ENCODE measurements at places on chromosomes 16 and 17. TPM values are rescaled to one million over a fixed set of nuclear protein-coding genes. Genes with fewer than 3 reads are reported as not detected.

DNA sequence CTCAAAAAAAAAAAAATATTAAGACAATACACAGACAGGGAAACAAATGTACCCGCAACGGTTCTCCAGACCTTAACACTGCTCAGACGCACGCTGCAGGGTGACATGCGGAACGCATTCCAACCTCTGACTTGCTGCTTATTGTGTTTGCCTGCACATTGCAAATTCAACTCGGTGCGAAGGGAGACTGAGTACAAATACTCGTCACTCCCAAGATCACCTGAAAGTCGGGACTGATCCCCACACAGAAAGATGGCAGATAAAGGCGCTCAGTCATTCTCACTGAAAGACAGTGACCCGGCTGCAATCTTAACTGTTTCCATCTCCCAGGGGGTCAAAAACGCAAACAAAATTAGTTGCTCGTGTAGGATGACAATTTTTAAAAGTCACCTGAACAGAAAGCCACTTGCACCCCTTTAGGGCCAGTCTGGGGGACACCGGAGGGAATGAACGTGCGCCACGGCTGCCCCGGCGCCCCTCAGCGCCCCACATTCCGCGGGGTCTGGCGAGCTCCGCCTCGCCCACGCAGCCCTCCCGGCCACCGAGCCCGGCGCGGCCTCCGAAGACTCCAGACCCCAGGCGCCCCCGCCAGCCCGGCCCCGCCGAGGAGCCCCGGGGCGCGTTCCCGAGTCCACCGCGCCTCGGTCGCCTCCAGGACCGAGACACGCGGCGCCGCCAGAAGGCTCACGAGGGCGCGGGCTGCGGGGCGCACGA lies 589 bp downstream of the CLCN7 start:
- DNase-seq: no peak

The C16orf86 gene
- 1.6 TPM for total RNA-seq

DNA sequence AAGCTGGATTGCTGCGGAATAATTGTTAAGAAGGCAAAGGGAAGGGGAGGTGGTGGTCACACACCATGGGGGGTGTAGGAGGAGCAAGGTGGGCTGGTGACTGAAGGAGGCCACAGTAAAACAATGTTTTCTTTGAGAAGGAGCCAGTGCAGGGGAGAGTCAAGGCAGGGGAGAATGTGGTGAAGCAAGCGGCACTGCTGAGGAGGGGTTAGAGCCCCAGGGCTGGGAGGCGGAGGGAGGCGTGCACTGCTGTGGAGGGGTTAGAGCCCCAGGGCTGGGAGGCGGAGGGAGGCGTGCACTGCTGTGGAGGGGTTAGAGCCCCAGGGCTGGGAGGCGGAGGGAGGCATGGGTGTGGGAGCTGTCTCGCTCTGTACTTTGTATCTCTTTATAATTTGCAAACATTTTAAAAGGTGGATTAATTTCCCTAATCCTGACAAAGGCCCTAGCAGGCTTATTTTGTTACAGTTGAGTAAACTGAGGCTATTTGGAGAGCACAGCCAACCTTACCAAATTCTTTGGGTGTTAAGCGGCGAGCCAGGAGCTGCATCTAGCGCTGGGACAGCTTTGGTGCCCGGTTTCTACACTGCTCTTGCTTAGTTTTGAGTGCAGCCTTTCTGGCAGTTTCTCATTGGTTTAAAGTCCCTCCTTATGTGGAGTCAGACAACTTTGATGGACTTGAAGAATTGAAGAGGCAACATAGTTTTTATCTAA lies 20.9 kb downstream of the RPTOR start:
- no peak for DNase-seq

The RNF227 gene
- 2.8 TPM for total RNA-seq

DNA sequence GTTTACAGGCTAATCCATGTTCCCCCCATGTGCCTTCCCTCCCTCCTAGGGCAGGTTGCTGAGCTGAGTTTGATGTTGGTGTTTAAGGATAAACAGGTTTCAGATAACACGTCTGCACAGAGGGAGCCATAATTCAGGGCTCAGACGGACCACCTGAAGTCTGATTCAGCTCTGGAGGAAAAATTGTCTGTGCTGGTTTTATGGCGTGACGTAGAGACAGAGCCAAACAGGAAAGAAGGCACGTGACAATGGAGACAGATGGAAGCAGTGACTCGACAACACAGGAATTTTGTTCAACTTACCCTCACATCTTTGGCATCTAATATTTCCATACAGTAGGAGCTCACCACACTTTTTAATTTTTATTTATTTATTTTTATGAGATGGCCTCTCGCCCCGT lies 10.7 kb upstream of the USP10 start:
- no peak for DNase-seq

DNA sequence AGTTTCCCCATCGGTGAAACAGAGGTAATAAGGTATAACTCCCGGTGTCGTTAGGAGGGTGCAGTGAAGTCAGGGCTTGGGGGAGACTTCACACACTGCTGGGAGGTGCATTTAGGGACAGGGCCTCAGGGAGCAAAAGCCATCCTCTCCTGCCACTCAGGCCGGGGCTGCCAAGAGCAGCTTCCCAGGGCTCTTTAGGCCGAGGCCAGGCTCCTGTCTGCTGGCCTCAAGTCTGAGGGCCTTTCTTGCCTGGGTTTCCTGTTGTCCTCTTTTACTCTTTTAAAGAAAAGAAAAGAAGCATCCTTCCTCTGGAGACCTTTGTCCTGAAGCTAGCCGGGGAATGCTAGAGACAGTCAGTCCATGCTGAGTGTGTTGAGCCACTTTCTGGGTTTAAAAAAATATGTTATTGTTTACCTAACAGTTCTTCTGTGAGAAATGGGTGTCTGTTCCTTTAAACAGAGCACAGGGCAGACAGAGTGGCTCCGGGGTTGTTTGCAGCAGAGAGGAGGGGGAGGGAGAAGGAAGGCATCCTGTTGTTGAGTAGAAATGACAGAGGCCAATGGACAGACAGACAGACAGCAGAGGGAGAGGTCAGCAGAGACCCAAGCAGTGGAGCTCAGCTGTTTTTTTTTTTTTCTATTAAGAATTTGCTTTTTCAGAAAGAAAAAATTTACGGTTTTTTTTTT lies 79.1 kb downstream of the C17orf67 start:
- DNase-seq: no peak

GRCh38 chr17:72501404-72502370 lies 380.9 kb downstream of the SOX9 start:
- no peak for DNase-seq

The LITAFD gene
- not detected for total RNA-seq

The HBZ gene
- total RNA-seq: not detected

The TPSG1 gene
- not detected for total RNA-seq

DNA sequence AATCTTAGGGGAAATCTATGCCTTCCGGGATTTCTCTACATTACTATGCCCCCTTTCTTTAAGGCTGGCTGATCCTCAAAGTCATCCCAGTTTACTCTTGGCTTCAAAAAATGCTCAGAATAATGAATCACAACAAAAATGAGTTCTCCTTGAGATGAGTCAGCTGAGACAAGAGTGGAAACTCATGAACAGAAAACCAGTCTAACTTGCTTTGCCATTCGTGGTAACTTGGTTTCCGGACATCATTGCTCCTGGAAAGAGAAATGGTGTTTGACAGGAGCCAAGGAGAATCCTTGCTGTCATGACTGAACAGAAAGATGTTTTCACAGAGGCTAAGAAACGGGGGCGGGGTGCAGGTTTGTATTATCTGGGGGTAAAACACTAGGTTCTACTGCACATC lies 435.6 kb upstream of the DYNLRB2 start:
- DNase-seq: no peak

DNA sequence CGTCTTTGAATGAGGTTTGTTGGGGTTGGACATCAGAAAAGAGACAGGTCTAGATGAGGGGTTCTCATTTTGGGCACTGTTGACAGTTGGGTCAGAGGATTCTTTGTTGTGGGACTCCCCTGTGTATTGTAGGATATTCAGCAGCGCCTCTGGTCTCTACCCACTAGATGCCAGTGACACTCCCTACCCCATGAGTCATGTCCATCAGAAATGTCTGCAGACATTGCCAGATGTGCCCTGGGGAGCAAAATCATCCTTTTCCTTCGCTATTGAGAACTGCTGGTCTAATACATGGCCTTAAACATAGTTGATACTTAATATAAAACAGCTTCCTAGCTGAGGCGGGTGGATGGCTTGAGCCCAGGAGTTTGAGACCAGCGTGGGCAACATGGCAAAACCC lies 3.1 kb downstream of the ABAT start:
- DNase-seq: no peak

DNA sequence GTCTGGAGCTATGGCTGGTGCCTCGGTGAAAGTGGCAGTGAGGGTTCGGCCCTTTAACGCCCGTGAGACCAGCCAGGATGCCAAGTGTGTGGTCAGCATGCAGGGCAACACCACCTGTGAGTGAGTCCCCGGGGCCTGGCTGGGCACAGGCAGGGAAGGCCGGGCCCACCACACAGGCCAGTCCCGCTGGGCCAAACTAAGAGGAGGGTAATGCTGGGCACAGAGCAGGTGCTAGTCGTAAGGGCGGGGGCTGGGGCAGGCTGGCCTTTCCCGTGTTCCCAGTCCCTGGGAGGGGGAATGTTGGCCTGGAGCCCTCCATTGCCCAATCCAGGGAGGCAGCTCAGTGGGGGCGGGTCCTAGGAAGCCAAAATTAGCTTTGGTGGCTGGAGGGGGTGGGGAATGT lies 2.5 kb downstream of the KIF1C start:
- no peak for DNase-seq

- DNase-seq: peak; percentile 52
Measured at GRCh38 chr16:70418274-70418992, 20.5 kb downstream of the ST3GAL2 start.

DNA sequence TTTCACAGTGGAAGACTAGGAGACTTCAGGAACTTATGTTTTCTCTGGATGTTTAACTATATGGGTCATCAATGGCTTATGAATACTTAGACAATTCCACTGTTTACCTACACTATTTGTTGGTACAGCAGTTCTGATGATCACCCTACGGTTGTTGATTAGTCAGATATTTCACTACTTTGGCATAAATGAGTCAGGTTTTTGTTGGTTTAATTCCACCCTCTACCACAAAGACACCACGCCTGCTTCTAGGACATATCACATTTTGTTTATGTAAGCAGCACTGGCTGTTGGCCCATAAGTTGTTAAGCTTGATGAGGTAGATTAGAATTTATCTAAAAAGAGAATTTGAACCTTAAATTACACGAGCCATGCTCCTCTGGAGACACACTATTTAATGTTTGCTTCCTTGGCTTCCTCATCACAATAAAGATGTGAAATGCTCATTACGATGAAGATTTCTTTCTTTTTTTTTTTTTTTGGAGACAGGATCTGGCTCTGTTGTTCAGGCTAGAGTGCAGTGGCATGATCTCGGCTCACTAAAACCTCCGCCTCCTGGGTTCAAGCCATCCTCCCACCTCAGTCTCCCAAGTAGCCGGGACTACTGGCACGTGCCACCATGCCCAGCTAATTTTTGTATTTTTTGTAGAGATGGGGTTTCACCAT lies 4.3 kb downstream of the GDE1 start:
- no peak for DNase-seq

DNA sequence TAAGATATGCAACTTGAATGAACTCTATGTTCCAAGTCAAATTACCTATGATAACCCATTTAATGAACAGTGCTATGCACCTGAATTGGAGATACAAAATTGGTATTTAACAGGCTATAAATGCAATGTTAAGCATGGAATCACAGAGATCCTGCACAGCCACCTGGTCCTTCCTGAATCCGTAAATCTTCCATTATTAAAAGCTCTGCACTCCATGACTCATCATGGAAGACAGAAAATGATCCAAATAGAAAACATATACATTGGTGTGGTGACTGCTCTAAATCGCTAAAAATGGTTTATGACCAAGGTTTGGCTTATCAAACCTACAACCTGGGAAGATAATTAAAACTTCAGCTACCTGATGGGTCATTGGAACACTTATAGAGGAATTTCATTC lies 45.3 kb downstream of the GLG1 start:
- DNase-seq: no peak

GRCh38 chr17:35584061-35584460 lies 3.1 kb upstream of the AP2B1 start:
- DNase-seq: no peak

DNA sequence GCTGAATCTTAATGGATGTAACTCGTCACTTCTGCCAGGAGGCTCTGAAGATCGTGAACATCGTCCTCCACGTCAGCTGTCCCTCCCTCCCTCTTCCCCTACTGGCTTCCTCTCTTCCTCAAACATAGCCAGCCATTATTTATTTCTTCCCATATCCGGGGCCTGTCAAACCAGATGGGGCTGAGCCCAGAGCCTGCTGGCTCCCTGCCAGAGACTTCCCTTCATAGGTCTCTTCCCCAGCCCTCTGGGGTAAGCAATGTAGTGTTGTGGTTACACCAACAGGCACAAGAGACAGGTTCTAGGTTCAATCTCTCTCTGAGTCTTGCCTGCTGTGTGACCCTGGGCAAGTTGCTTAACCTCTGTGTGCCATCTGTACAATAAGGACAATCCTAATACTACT lies 40.1 kb upstream of the ZFP90 start:
- no peak for DNase-seq

DNA sequence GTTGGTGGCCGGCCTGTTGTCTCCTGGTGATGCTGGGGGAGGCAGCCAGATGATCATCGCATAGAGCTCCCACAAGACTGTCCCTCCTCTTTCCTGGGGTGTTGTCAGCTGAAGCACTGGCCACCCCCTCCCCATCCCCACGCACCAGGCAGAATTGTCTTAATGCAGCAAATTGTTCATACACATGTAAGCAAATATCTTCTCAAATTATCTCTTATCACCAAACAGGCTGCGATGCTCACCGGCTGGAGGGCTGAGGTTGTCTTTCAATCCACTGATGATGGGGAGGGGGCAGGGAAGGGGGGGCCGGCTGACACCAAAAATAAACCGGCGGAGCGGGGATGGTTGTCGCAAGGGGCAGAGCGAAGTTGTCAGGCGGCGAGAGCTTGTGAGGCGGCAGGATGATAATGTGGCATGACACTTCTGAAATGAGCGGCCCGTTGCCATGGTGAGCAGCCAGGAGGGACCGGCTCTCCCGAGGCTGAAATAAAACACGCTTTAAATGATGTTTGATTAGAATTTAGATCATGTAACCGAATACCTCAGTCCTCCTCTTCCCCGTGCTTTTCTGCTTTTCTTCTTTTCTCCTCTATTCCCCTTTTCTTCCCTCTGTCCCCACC lies 59.8 kb downstream of the MRM1 start:
- DNase-seq: no peak

DNA sequence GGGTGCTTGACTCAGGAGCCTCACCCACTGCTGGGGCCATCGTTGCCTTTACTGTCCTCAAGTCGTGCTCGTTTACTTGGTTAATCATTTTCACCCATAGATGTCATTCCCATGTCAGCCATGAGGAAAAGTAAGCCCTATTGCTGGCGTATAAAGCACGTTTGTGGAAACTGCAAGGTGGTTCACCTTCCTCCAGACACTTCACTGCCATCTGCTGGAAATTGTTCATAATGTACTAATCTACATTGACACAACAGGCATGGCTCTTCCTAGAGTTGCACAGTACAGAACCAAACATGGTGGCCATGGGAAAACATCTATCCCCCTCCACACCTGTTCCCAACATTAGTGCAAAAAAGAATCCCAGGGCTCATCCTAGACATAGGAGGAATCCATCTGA lies 116.6 kb downstream of the ZNF18 start:
- no peak for DNase-seq

DNA sequence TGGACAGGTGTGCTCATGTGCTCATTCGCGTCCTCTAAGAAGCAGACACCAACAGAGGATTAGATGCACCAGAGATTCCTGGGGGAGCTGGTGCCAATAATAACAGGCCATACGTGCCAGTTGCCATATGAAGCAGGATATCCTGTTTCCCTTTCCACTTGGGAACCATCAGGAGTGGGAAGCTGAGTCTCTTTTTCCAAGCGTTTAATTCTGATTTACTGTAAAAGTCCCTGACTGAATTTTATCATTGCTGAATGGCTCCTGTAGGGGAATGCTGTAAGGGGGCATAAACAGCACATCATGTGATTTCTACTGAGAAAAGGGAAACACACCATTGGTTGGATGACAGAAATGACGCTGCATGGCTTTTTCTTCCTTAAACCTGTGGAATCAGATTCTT lies 113.3 kb downstream of the IRF8 start:
- DNase-seq: no peak
